ENCODE measurements at places on chromosomes 4 and X.

- no peak for DNase-seq
Measured at GRCh38 chr4:100631281-100631968, 113.6 kb upstream of the EMCN start.

- no peak for DNase-seq
Measured at GRCh38 chr4:92528541-92528940, 224.8 kb downstream of the GRID2 start.

DNA sequence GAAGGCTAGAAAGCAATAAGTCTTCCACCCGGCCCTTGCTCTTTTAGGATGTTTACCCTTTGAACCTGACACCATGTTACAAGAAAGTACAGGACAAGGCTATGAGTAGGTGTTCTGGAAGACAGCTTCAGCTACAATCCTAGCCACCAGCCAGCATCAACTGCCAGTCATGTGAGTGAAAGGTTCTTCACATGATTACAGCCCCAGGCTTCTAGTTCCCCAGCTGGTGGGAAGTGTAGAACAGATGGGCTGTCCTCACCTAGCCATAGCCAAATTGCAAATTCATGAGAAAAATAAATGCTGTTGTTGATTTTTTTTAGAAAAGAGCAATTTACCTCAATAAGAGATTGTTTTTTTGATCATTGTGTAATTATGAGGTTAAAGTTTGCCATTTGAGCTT lies 60.8 kb downstream of the GRXCR1 start:
- no peak for DNase-seq

DNA sequence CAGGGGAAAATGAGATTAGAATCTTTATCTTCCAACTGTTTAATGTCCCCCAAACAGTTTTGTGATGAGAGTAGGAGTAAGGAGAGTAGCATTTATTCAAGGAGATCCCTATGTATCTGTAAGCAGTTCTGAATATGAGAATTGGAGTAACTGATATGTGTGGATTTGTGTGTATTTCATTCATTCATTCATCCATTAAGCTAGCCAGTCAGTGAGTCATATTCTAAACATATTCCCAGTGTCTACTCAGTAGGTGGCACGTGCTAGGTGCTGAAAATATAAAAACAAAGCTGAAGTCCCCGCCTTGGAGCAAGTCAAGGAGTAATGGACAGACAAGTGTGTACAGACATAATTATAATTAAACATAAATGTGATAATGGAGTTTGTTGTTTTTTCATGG lies 12.4 kb upstream of the STX18 start:
- no peak for DNase-seq

DNA sequence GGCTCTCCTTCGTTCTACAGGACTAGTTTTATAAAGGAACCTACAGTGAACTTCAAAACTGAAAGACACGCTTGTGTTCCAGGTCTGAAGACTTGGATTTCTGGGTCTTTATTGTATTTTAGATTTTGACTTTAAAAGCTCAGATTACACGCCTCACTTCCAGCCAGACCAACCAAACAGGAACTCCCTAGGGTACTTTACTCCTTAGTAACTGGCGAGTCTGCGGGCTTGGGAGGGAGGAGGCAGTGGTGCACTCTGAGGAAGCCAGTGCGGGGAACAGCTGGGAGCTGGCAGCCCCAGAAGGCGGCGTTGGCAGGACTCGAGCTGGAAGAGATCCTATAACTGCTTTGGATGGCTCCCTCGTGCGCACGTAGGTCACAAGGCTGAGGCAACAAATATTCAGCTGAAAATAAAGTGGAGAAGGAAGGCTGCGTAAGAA lies 391 bp upstream of the PHKA1 start:
- DNase-seq: no peak

DNA sequence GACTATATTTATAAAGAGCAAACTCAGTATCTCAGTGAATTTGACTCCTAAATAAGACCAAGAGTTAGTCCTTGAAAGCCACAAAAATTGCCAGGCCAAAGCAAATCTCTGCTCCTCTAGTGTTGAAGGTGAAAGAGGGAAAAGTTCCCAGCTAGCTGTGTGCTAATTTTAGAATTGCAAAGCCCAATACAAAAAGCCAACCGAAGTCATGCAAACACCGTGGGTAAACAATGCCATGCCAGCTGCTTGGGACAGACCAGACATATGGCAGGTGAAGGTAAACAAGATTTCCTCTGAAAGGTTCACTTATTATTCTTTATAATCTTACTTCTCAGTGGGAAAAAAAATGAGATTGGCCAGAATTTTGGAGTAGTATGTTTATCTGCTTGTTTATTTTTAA lies 80.5 kb upstream of the LNX1 start:
- no peak for DNase-seq

DNA sequence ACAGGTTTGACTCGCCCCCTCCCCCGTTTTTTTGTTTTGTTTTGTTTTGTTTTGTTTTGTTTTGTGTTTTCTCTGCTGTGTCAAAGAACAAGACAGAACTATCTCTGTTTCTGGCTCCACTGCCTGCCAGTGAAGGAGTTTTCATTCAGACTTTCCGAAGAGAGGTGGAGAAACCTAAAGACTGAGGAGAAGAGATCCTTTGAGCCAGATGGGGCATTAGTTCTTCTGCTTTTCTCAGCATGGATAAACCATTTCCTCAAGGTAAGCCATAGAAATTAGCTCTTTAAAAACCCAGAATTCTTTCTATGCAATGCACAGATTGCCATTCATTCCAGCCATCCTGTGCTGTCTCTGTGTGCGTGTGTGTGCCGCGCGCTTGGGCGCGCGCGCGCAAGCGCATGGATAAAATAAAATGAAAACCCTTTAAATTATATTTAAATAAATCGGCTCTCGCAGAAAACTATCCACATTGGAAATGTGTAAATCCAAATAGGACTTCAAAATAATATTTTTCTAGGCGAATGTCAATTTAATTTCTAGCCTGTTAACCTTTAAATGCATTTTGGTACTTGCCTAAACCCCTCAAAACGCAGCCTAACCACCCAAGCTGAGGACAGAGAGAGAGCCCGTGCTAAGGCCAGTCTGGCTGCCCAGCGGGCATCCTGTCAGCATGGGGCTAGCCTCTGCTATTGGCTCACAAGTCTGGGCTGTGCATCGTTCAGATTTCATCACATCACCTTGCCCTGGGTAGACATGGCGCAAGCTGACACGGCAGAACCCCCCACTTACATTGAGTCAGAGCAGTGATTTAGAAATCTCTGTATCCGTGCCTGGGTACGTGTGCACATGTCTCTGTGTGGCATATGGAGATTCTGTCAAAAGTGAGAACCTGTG lies 113.0 kb upstream of the VAMP7 start:
- DNase-seq: no peak

- no peak for DNase-seq
Measured at GRCh38 chrX:69546978-69547377, 42.9 kb downstream of the NALF2 start.

DNA sequence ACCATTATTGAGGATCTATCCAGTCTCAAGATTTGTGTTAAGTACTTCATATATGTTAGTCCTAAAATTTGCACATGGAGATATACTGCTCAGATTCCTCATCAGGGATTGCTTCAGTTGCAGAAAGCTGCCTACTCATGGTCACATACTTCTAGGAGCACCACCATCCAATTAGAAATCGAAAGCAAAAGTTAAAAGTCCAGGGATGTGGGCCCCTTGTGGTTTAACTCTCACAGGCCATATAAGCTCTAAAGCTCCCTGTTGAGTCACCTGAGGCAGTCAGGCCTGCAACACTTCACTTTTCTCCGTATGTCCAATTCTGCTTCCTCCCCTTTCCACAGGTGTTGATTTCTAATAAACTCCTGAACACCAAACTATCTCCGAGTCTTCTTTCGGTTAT lies 84.2 kb downstream of the CNOT6L start:
- DNase-seq: peak; percentile 15

DNA sequence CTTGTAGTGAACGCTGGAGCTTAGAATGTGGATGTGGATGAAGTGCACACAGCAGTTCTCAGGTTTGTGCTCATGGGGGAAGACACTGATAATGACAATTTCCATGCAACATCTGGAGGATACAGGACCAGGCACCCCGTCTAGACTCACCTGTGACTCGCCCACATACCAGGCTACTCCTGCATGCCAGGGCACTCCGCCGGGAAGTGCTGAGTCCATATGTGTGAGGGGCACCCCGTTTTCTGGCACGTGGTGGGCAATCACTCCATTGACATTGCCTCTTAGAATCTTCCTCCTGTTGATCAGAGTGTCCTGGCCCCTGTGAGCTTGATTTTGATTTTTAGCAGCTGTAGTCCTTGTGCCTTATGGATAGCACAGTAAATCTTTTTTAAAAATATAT lies 90.9 kb upstream of the LRPAP1 start:
- DNase-seq: no peak

DNA sequence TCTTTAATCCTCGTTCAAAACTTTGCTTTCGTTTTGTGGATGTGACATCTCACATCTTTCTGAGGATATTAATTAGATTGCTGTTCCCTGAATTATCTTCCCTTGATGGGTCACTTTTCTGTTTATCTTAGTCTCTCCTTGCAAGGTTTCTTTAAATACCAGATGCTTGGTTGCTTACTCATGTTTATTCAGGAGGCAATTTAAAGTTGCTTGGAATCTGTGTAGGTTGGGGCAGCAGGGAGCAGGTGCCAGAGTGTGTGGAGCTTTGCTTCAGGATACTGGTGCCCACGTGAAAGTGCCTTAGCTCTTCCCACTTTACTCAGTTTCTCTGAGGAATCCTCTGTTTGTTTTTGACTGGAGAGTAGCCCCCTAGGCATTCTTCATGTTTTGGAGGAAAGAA lies 24.0 kb downstream of the ANAPC4 start:
- DNase-seq: no peak

DNA sequence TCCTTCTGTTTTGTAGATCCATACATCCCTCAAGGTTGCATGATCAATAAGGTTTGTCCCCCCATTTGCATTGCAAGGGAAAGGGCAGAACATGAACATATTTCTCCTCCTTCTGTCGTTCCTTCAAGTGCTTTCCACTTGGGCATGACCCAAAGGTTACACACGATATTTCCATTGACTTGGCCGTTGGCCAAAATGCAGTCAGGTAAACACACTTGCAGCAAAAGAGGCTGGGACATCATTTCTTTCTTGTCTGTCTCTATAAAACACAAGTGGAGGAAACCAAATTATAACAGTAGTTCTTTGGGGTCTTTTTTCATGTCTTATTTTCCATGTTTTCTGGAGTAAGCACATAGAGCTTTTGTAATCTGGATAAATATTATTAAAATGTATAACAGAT lies 156.1 kb downstream of the FRAS1 start:
- no peak for DNase-seq

DNA sequence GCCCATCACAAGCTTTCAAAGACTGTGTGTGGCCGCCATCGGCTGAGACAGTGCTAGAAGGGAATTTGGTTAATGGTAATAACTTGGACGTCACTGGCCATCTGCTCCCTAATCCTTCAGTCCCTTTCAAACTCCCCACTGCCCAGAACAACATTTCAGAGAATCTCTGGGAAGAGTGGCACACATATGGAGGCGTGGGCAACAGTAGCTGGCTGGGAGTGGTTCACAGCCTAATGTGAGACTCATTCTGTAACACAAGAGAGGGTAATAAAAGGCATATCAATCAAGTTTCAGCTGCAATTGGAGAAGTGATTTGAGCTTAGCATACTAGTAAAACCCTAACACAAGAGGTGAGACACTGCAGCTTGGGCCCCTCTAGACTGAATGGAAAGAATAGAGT lies 15.4 kb downstream of the SMIM10 start:
- DNase-seq: no peak

GRCh38 chr4:11342401-11342800 lies 86.3 kb downstream of the HS3ST1 start:
- DNase-seq: no peak

- DNase-seq: no peak
Measured at GRCh38 chr4:144556636-144557035, 89.3 kb upstream of the HHIP start.

- no peak for DNase-seq
Measured at GRCh38 chrX:148380107-148380506, 120.3 kb upstream of the AFF2 start.

- no peak for DNase-seq
Measured at GRCh38 chr4:149280806-149281205, 534.8 kb downstream of the IQCM start.

DNA sequence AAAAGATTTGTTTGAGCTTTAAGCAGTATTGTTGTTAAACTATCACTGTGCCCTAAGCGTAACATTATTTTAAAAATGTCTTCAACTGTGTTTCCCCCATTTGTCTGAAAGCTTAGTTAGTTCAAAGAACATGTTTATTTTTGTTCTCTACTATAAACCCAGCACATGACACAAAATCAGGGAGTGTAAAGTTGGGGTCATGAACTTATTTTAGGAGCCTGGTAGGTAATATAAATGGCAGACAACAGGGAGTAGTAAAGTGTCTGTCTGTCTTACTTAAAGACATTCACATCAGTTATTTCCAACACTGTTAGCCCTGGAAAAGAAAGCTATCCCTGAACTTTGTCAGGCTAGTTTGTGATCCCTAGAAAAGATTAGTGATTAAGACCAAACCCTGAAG lies 3.9 kb downstream of the AIMP1 start:
- DNase-seq: no peak

DNA sequence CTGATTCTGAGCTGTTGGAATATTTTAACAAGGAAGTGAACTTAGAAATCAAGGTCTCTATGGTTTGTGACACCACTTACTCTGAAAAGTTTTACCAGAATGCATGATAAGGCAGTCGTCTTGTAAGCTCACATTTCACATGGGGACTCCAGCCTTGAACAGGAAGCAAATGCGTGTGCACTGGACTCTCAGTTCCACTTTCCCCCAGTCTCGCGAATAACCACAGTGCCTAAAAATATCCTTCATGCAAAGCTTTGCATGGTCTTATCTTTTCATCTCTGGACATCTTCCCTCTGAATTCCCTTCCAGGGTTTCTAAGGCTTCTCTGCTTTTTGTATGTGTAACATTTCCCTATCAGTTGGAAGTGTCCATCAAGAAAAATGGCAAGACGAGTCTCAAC lies 581.8 kb downstream of the NLGN4X start:
- peak; percentile 15 for DNase-seq

DNA sequence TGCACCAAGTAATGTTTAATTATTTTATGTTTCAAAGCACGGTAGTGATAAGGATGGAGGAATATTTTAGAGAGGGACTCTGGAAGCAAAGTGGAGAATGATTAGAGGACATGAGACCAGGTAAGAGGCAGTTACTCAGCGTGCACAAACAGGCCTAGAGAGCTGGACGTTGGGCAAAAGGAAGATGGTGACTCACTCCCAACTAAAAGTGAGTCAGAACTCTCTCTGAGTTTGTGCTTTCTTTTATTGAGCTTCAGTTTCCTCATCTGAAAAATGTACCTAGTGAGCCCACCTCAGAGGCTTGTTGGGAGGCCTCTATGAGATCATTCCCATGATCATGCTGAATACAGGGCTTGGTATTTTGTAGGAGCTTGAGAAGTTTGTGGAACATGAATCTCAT lies 1.6 kb upstream of the ZC4H2 start:
- no peak for DNase-seq

DNA sequence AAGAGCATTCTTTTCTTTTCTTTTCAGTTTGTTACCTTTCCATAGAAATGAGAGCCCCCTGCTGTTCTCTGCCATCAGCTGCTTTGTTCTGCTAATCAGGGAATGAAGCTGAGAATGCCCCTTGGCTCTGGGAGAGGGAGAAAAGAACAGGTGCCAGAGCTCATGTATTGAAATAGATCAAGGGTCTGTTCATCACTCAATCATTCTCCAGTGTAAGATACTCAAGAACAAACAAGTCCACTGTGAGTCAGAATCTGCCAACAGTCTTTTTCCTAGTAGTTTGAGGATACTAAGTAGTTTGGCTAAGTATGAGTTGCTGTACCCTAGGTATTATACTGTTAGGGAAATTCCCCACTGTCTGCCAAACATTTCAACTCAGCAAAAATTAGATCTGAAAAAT lies 144.3 kb downstream of the RTL3 start:
- DNase-seq: no peak
